ENCODE measurements at places on chromosomes 16 and 17.

DNA sequence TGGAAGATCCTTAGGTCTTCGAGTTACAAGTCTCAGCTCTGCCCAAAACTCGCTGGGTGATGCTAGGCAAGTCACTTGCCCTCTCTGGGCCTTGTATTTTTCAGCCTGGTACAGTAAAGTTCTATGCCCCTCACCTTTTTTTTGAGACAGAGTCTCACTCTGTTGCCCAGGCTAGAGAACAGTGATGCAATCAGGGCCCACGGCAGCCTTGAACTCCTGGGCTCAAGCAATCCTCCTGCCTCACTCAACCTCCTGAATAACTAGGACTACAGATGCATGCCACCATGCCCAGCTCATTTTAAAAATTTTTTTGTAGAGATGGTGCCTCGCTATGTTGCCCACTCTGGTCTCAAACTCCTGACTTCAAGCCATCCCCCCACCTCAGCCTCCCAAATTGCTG, 3.8 kb downstream of the MYH11 start:
- DNase-seq: no peak

GRCh38 chr17:61463316-61464129, 11.3 kb downstream of the TBX4 start:
- DNase-seq: no peak

GRCh38 chr17:68161644-68162428, 86.0 kb upstream of the AMZ2 start:
- no peak for DNase-seq

DNA sequence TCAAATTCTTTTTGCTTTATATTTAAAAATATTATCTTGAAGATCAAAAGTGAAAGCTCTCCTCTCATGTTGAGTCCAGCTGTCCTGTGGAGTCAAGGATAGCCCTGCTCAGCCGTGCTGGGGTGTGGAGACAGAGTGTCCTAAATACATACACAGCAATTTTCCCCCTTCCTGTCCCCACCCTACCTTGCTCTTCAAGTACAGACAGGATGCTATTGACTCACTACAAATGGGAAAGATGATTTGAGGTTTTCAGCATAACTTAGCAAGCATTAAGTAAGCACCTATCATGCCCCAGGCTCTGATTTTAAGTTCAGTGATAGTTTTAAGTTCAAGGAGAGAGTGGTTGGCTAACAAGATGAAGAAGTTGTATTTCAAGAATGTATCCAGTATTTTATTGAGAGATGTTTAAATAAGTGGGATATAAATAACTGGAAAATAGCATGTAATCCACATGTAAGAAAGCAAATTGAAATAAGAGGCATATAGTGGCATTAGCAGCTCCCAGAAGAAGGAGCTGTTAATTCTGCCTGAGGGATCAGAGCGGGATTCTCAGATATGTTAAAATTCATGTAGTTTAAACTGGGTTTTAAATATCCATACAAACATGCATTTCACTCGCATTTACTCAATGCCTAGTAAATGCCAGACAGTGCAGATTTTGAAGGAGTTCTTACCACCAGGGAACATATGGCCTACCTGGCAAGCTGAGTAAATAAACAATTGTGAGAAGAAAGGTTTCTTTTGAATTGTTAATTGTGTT, 183.5 kb upstream of the ANKFN1 start:
- no peak for DNase-seq

GRCh38 chr16:84990782-84991181, 20.6 kb downstream of the ZDHHC7 start:
- no peak for DNase-seq

GRCh38 chr16:17497648-17498047, 26.9 kb upstream of the XYLT1 start:
- DNase-seq: no peak

- no peak for DNase-seq
Measured at GRCh38 chr16:11409398-11409797, 64.1 kb downstream of the RMI2 start.

DNA sequence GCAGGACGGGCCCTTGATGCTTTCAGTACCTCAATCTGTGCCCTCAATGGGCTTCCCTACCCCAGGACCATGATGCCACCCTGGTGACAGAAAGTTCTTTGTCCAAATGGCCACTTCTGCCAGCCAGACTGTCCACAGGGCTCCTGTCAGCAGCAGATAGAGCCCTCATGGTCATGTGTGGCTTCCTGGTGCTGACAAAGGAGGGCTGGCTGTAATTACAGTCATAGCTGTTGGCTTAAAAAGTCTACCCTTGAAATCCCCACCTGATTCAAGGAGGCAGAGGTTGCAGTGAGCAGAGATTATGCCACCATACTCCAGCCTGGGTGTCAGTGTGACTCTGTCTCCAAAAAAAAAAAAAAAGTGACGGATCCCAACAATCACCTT, 3.3 kb downstream of the TRPV2 start:
- DNase-seq: no peak

DNA sequence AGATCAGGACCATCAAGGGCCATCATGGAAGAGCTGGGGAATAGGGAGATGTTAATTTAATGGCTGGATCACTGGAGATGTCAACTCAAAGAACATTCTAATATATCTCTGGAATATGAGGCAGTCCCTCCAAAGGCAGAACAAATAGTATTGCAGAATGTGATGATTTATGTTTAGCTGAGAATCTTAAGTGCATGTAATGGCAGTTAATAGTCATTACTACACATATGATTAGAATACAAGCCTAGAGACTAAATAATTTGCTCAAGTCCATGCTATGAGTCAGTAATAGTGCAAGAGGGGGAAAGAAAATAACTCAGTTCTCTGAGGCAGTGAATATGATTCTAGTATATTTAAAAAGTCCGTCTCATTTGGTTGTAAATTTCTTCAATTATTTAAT, 32.3 kb downstream of the SNTB2 start:
- no peak for DNase-seq

- no peak for DNase-seq
Measured at GRCh38 chr17:42329025-42329976, 41.0 kb downstream of the STAT5A start.

DNA sequence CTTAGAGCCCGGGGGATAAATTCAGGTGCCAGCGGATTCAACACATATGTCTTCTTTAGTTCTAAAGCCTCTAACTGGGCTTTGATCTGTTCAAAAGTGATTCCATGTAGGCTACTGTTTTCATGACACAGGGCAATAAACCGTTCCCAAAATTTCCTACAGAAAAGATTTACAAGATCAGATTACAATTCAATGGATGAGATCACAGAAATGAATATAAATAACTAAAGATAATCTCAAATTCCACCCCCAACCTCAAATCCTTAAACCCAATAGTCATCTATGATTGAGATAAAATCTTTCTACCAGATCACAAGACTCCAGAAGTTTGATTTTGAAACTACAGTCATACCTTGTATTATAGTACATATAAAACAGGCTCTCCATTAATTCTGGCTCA, 84.3 kb downstream of the CACNG1 start:
- no peak for DNase-seq

DNA sequence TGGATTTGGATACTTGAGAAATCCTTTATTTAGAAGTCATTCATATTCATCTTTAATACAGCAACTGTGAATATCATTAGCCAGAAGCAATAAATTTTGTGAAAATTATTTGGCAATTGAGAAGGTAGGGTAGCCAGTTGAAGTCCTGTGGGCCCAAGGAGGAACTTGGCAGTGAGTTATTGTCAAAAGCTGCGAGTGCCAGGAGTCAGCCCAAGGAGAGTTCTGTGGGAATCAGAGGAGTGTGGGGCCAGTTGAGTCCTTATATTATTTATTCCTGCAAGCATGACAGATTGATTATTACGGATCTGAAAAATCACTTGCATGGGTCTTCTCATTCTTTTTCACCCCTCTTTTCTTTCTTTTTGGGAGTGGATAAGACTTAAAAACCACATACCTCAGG, 38.3 kb downstream of the PRKCA start:
- DNase-seq: no peak

DNA sequence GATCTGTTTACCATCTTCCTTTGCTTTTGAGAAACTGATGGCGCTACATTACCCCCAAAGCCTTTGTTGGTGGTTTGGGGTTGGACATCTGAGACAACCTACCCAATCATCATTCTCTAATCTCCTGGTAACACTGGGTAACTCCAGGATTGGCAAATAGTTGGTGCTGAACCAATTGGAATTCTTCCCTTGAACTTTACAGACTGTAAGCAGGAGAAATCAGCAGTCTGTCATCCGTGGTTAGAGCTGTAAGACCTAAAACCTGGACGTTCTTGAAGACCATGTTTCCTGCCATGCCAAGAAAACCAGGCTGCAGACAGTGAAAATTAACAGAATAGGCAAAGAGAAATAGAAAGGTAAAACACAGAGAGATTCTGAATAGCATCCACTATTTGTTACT, 398.8 kb upstream of the SALL1 start:
- no peak for DNase-seq

DNA sequence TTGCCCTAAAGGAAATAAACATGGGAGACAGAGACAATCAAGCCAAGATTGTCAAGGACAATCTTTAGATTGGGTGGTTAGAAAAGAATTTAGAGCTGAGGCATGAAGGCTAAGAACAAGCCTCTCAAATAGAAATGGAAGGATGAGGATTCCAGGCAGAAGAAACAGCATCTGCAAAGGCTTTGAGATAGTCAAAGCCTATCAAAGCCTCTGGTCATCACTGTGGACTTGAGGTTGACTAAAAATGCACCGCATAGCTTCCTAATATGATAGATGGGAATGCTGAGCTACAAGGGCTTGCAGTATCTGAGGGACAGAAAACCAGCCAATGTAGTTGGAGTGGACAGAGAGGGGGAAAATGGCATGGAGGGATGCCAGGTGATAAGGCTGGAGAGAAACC, 109.8 kb upstream of the FAM20A start:
- DNase-seq: no peak

DNA sequence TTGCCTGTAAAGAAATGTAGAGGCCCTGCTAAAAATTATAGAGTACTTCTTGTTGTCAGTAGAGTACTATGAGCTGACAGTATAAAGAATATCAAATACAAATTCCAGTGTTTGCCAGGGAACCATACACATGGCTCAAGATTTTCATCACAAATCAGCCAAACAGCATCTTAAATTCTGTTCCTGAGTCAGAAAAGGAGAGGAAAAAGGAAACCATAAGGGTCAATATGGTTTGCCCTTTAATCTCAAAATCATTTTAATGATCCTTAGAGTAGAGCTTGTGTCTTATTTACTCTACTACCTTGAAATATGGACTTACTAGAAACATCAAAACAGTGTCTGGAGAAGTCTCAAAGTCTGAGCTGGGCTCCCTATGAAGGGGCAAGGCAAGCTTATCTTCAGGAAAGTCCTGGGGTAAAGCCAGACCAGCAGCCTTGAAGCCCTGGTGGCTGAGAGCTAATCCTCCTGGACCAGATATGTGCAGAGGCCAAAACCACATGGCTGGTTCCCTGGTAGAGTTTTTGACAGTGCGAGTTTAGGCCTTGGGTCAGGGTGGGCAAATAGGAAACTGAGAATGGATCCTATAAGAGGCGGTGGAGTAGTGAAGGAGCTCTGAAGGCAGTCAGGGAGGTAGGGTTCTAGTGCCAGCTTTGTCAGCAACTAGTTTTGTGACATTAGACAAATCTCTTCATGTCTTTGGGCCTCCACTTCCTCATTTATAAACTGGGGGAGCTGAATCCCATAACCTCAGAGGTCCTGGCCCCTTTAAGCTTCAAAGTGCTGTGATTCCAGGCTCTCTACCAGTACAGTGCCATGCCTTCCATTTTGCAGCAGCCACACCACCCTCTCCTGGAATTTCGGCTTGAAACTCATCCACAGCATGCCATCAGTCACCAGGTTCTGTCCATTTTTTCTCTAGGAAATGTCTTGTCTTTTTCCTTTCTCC, 38.9 kb downstream of the MRTFB start:
- no peak for DNase-seq

DNA sequence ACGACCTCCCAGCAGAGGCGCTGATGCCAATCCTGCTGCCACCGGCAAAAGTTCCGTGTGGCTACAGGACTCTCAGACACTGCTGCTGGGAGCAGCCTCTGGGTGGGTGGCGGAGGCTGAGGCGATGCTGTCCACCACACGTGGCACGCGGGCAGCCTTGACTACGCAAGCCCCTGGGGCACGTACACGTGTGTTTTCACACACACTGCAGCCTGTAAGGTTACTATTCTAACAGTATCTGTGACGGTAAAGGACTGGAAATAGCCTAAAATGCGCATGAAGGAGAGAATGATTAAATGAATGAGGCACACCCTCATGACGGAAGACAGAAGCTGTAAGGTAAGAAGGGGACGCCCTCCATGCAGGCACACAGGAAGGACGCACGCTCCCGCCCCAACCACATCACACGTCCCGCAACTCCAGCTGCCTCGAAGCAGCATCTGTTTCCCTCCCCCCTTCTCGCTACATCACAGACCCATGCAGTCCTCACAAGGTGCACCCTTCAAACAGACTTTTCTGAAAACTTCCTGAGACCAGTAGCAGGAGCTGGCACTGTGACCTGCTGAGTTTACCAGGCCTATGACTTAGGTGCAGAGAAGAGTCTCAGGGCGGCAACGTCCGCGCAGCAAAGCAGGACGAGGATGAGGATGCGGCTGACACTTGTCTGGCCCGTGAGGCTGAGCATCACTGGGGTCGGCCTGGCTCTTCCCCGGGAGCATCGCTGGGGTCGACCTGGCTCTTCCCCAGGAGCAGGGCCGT, 28.7 kb upstream of the FASN start:
- peak; percentile 73 for DNase-seq

DNA sequence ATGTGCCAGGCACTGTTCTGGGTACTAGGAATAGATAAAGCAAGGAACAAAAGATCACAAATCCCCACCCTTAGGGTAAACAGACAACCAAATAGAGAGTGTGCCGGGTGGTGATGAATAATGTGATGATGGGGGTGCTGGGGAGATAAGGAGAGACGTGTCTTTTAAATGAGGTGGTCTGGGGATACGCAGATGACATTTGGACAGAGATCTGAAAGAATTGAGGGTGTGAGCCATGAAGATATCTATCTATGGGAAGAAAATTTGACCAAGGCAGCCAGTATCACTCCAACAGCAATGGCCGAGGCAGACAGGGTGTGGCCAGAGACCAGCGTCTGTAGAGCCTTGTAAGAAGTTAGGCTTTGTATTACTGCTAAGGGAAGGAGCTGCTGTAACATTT, 165.3 kb downstream of the MRTFB start:
- DNase-seq: no peak

- no peak for DNase-seq
Measured at GRCh38 chr16:47876511-47876910, 279.3 kb downstream of the ABCC12 start.

GRCh38 chr16:69107316-69107962, 2.0 kb downstream of the HAS3 start:
- no peak for DNase-seq

DNA sequence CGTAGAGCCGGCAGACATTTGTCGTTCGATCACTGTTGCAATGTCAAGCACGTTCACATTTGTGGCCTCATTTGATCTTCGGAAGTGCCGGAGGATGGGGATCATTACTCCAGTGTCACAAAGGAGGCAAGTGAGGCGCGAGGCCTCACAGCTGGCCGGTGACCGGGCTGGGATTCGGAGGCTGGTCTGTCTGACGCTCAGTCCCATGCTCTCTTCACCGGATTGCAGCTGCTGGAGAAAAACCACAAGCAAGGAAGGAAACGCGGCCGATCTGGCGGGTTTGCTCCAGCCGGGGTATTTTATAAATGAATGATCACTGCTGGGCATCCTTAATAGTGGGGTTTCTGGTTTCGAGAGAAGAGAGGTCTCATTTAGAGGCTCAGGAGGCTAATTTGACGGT, 127.8 kb downstream of the OR1D5 start:
- no peak for DNase-seq

- no peak for DNase-seq
Measured at GRCh38 chr17:49521088-49521450, 26.0 kb downstream of the NGFR start.
